ENCODE measurements at places on chromosomes 11 and 22. TPM values are rescaled to one million over a fixed set of nuclear protein-coding genes. Genes with fewer than 3 reads are reported as not detected.

RAG1 gene
- 0.70 TPM for total RNA-seq

TPBGL gene
- 0.64 TPM for total RNA-seq

PANX2 gene
- total RNA-seq: 6.7 TPM

MS4A1 gene
- total RNA-seq: not detected

GLYAT gene
- total RNA-seq: not detected

BIRC3 gene
- total RNA-seq: 0.18 TPM

APOL3 gene
- 0.13 TPM for total RNA-seq

MS4A8 gene
- not detected for total RNA-seq

GP1BB gene
- 2.4 TPM for total RNA-seq

WNT7B gene
- 0.09 TPM for total RNA-seq

PRPF19 gene
- 130 TPM for total RNA-seq

SLC6A5 gene
- not detected for total RNA-seq

FERMT3 gene
- 6.6 TPM for total RNA-seq

RTN4R gene
- total RNA-seq: 19.0 TPM

ANKK1 gene
- total RNA-seq: 0.20 TPM

PGA4 gene
- total RNA-seq: not detected

OR51B5 gene
- total RNA-seq: not detected

MFRP gene
- total RNA-seq: not detected

PRG3 gene
- total RNA-seq: not detected

DEFB131B gene
- not detected for total RNA-seq

CCDC88B gene
- total RNA-seq: 11.2 TPM

RIN1 gene
- total RNA-seq: 5.5 TPM

TSPAN18 gene
- total RNA-seq: 25.3 TPM

GNG3 gene
- 3.4 TPM for total RNA-seq

C11orf65 gene
- total RNA-seq: 0.66 TPM

APOBEC3A gene
- total RNA-seq: not detected

MN1 gene
- total RNA-seq: 2.8 TPM

PCNX3 gene
- 50.5 TPM for total RNA-seq

MMP8 gene
- not detected for total RNA-seq

MFNG gene
- total RNA-seq: 2.0 TPM

OR5A2 gene
- total RNA-seq: not detected

MAP4K2 gene
- total RNA-seq: 21.6 TPM

OR5A1 gene
- total RNA-seq: not detected

SHANK3 gene
- total RNA-seq: 8.4 TPM

GALR3 gene
- total RNA-seq: 0.59 TPM

TMEM191C gene
- 4.2 TPM for total RNA-seq

ADM gene
- 99.1 TPM for total RNA-seq

IL18BP gene
- 10.6 TPM for total RNA-seq

MS4A7 gene
- total RNA-seq: not detected

ARHGAP42 gene
- total RNA-seq: 35.5 TPM

HEPN1 gene
- total RNA-seq: not detected

LDHAL6A gene
- total RNA-seq: not detected

SLC29A2 gene
- 29.8 TPM for total RNA-seq

CHRM1 gene
- not detected for total RNA-seq

Data from H9 (cell line).